ENCODE measurements at places on chromosomes 7 and 10.

DNA sequence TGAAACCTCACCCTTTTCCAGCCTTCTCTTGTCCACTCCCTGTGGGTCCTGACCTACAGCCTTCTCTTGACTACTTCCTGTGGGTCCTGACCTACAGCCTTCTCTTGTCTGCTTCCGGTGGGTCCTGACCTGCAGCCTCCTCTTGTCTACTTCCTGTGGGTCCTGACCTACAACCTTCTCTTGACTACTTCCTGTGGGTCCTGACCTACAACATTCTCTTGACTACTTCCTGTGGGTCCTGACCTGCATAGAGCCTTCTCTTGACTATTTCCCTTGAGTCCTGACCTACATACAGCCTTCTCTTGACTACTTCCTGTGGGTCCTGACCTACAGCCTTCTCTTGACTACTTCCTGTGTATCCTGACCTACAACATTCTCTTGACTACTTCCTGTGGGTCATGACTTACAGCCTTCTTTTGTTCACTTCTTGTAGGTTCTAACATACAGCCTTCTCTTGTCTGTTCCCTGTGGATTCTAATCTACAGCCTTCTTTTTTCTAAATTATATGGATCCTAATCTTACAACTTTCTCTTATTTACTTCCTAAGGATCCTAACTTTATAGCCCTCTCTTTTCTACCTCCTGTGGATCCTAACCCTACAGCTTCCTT lies 36.5 kb downstream of the C10orf71 start:
- DNase-seq: no peak

DNA sequence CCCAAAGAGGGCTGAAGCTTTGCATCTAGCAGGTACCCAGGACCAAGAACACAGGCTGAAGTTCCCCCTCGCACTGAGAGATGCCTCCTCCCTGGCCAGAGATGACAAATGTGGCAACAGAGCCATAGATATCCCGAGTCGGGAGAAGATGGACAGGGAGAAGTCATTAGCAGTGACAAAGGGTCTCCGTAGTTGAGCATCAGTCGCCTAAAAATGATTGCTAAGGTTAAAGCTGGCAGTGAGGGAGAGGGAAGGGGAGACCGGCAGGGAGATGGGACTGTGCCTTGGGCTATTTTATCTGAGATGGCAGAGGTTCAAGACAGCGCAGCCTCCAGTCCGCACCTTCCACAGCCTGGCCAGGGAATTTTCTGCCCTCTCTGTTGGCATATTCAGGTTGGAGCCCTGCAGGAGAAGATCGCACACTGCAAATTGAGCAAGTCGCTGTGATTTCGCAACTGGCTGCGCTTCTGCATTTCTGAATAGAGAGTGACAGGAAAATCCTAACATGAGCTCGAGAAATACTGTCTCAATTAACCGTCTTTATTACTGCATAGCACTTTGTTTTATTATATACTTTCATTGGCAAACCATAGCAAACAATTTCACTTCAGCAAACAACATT lies 238.9 kb upstream of the GPR26 start:
- DNase-seq: no peak

GRCh38 chr10:14949291-14949690 lies 4.6 kb downstream of the DCLRE1C start:
- DNase-seq: no peak

- DNase-seq: no peak
Measured at GRCh38 chr7:25543798-25544197, 315.5 kb upstream of the NPVF start.

DNA sequence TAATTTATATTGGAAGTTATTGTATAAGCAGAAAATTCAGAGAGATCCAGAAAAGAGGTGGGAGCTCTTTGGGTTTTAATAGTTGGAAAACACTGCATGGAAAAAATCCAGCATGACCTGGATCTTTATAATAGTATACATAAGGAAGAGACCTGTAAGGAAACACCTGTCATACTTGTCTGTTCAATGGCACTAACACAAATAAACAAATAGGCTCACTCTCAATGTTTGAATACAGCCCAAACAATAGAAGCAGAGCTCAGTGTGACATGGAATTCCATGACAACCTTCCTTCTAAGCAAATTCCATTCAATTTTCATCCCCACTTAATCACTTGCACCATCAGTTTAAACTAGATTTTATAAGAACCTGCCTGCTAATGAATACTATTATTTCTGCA lies 31.7 kb downstream of the CISD1 start:
- DNase-seq: no peak

DNA sequence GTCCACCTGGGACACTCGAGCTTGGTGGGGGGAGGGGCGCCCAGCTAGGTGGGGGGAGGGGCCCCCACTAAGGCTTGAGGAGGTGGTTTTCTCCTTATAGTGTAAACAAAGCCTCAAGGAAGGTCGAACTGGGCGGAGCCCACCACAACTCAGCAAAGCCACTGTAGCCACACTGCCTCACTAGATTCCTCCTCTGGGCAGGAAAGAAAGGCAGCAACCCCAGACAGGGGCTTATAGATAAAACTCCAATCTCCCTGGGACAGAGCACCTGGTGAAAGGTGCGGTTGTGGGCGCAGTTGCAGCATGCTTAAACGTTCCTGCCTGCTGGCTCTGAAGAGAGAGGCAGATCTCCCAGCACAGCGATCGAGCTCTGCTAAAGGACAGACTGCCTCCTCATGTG lies 133.1 kb downstream of the SNX13 start:
- DNase-seq: no peak

- peak; percentile 71 for DNase-seq
Measured at GRCh38 chr7:50304129-50304910, at the start of gene IKZF1. Gene IKZF1 (plus strand): TSS chr7:50304716. CDS start chr7:50319062, 14,346 bp downstream.

DNA sequence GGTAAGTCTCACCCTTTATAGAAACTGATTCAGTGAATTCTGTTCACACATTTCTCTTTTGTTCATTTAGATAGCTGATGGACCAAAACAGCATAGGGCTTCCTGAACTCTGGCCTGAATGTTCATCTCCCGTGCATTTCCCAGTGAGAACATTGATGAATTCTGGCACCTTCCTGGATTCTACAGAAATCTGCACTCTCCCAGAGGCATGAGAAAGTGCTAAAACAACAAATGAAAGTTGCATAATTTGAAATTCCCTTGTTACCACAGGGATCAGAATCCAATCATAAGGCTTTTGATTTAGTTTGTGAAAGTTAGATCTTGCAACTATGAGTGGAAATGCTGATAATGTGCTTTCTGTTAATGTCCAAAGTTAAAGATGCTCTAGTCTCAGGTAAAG lies 29.7 kb upstream of the SCIN start:
- DNase-seq: no peak

DNA sequence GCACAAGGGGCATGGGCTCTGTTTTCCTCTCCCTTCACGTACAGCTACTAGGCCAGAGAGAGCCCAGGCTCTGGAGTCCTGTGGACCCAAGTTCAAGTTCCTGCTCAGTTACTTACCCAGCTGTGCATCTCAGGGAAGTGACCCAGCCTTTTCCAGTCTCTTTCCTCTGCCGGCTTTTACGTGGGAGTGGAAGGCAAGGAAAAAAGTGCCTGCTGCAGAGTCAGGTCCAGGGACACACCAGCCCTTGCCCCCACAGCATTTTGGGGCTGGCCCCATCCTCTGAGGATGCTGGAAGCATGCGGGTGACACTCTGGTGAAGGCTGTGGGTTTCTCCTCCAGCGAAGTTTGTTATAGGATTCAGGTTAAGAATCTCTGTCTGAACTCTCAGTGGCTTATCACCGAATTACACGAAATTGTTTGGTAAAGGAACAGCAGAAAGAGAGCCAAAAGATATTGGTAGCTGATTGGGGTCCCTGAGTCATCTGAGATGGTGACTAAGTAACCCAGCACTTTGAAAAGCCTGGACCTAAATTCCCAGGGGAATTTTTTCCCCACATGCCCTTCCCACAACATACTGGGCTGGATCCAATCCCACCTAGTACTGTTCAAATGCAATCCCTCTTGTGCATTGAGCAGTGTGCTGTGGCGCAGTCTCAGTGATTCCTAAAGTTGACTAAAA lies 424.3 kb downstream of the RPS24 start:
- no peak for DNase-seq

All from activated T-cell treated with anti-CD3 and anti-CD28 coated beads for 24 hours (primary cell).